Mammary epithelial cell (primary cell): ENCODE measurements at places on chromosomes 4 and X.

DNA sequence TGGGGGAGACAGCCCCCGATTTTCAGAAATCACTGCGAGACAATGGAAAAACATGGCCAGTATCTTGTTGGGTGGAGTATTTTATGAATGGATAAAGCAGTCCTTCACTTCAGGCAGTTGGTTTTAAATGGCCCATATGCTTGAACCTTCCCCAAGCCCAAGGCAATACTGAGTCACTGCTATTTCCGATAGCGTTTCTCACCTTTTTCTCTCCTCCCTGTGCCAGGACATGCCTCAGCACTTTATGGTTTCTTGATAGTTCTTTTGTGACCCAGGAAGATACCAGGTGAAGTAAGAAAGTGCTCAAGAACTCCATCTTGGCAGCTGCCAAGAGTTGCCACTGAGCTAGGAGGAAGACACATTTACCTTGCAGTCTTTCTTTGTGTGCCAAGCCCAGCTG lies 26.8 kb upstream of the ESX1 start:
- DNase-seq = peak; percentile 40

- peak; percentile 29 for DNase-seq
These were observed 45.5 kb downstream of the FAM9B start for GRCh38 chrX:8988446-8988845.

- DNase-seq = no peak
These were observed 253.5 kb upstream of the GATB start for GRCh38 chr4:152014280-152014679.

DNA sequence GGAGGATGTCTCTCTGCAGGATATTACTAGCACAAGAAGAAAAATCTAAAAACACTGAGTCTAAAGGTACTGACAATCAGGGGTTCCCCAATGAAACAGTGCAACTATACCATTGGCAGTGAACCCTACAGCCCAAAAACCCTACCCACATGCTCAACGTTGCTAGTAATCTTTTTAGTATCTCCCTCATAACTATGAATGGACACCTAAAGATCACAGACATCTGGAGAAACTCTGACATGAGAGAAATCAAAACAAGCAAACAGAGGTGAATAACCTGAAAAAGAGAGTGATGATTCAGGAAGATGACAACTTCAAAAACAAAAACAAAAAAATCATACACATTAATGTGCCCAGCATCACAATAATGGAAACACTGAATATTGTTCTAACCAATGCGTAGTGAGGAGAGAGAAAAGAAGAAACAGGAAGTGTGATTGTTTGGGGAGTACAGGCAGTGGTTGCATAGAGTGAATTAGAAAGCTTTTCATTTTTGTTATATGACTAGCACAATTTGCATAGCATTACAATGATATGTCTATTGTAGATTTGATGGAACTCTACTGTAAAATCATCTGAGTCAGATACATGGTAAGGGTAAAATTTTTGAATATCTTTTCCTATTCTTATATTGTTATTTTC lies 78.9 kb upstream of the FMR1 start:
- no peak for DNase-seq

- DNase-seq = no peak
These were observed 847 bp upstream of the UGT2A2 start for GRCh38 chr4:69640289-69640688.

DNA sequence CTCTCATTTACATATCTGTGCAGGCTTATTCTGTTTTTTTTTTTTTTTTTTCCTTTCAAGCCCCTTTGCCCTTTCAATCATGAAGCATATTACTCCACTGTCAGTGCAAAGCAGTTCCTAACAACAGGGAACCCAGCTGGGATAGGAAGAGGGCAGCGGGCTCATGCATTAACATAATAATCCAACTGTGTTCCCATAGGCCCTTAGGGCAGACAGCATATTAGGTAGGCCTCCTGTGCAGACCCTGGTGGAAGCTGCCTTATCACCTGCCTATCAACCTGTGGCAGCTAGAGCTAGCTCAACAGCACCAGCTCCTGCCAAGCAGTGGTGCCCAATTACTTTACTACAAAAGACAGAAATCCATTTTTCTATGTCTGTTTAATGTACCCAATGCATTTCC lies 49.3 kb downstream of the SLC10A7 start:
- no peak for DNase-seq

GRCh38 chrX:38718311-38718710 lies 82.9 kb upstream of the MID1IP1 start:
- no peak for DNase-seq

DNA sequence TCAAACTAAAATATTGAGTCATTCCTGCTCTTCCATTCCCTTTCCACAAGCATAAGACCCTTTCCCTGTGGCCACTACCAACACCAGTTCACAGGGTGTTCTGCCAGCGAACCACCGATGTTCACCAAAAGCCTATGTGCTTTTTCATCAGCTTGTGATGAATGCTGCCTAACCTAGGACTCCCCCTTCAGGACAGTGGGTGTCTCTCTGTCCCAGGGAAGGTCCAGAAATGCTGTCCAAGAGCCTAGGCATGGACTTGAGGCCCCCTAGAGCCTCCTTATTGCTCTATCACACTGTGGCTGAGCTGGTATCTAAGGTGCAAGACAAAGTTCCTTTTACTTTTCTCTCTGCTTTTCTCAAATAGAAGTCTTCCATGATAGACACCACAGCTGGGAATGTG lies 1015.6 kb downstream of the PCDH19 start:
- no peak for DNase-seq

DNA sequence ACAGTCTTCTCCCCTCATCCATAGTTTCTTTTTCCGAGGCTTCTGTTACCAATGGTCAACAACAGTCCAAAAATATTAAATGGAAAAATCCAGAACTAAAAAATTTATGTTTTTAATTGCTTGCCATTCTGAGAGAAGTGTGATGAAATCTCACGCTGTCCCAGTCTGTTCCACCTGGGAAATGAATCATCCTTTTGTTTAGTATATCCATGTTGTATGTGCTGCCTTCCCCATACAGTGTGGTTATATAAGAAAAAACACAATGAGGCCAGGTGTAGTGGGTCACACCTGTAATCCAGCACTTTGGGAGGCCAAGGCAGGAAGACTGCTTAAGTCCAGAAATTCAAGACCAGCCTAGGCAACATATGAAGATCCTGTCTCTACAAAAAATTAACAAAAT lies 161.6 kb downstream of the CHIC2 start:
- peak; percentile 57 for DNase-seq
